Diencephalon (tissue), 1 donor: ENCODE measurements at places on chromosomes 6 and 20. TPM values are rescaled to one million over a fixed set of nuclear protein-coding genes. Genes with fewer than 3 reads are reported as not detected.

Gene JAG1
- total RNA-seq = 42.0 TPM

Gene BMP2
- total RNA-seq = 6.7 TPM

Gene CST9L
- total RNA-seq = not detected

Gene TULP1
- total RNA-seq = not detected

Gene TASP1
- 35.8 TPM for total RNA-seq

Gene IL17A
- not detected for total RNA-seq

Gene SYCP2
- 4.2 TPM for total RNA-seq
